MG63 (cell line): ENCODE measurements at places on chromosomes 6 and 20. TPM values are rescaled to one million over a fixed set of nuclear protein-coding genes. Genes with fewer than 3 reads are reported as not detected.

The RPN2 gene
- 359 and 488 TPM in 2 replicates for total RNA-seq

The DDO gene
- total RNA-seq, result 0.22 and 0.89 TPM in 2 replicates

DNA sequence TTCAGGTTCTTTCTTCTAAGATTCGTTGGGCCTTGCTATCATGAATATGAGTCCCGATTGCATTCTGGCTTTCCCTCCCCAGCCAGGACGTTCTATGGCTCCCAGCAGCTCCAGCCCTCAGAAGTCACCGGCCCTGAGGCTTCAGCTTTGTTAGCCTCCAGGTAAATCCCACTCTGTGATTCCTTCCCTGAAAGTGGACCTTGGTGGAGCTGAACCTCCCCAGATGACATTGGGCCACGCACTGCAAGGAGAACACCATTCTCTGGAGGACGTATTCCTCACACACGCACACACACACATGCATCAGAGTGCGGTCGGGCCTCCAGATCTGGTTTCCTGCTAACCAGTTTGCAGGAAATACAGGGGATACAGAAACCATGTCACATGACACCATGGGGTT, 487.3 kb upstream of the CDH4 start:
- DNase-seq, result no peak

DNA sequence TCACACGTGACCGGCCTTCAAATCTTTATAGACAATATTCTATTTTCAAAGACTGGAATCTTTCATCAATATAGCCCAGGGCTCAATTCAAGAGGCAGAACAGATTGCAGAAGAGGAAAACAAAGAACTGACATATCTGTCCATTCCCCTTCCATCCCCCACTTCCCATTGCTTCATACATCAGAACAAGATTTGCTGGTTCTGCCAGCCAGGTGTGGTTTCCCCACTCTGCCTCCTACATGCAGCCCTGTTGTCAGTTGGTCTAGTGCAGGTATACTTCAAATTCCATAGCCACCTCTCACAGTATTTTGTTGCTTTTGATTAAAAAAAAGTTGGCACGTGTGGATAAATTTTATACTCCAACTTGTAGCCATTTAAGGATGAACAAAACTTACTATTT, 174.9 kb downstream of the CD109 start:
- DNase-seq, result no peak

GRCh38 chr20:50282592-50283241, 92.1 kb downstream of the CEBPB start:
- no peak for DNase-seq

- DNase-seq, result no peak
Observed at GRCh38 chr6:52976591-52977035, 18.5 kb downstream of the GSTA4 start.

DNA sequence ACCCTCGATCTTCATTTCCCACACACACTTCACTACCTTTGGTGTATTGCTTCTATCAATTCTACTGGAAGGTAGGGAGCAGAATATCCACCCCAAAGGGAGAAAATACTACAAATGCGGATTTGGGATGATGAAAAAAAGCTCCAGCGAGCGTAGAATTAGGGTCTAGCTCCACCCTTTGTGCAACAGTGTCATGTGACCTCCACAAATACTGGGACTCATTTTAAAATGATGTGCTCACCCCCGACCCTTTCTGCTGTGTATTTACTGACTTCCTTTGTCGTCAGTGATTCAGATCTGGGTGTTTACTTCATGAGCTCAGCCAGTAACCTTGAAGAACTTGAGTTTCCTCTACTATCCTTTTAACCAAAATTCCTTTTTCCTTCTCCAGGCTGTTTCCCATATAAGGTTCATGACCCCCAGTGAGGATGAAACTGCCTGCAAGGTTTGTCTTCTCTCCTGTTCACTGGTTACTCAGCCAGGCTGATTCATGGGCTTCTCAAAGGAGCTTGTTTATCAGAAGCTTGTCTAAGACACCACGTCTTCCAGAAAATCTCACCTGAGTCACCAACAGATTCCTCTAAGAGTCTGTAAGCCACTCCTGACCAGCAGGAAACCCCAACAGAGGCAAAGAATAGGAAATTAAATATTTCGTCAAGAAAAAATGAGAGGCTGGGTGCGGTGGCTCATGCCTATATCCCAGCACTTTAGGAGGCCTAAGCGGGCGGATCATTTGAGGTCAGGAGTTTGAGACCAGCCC, 39.6 kb upstream of the PAX1 start:
- DNase-seq, result no peak

DNA sequence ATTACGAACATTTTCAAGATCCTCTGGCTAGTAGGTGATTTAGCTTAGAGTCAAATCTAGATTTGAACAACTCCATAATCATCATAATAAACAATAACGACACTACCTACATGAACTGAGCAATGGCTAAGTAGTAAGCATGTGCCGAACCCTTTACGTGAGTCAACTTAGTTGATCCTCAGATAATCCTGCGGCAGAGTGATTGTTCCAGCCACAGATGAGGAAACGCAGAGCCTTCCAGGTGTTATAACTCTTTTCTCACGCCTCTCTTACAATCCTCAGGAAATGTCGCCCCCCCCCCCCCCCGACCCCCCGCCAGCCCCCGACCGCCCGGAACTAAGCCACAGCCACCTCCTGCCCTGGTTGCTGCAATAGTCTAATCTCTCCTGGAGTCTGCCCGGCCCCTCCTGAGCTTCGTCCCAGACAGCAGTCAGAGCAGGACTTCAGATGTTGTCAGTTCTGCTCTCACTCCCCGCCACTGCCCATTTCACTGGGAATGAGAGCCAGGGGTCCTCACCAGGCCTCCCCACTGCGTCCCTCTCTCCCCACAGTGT, 141.5 kb upstream of the AGPAT4 start:
- no peak for DNase-seq

- no peak for DNase-seq
Observed at GRCh38 chr20:41242807-41243206, 74.7 kb downstream of the ZHX3 start.

- peak; percentile 30 for DNase-seq
Observed at GRCh38 chr6:148455225-148455624, 112.6 kb downstream of the SASH1 start.

GRCh38 chr20:58056921-58057686, 171.3 kb downstream of the ANKRD60 start:
- no peak for DNase-seq

DNA sequence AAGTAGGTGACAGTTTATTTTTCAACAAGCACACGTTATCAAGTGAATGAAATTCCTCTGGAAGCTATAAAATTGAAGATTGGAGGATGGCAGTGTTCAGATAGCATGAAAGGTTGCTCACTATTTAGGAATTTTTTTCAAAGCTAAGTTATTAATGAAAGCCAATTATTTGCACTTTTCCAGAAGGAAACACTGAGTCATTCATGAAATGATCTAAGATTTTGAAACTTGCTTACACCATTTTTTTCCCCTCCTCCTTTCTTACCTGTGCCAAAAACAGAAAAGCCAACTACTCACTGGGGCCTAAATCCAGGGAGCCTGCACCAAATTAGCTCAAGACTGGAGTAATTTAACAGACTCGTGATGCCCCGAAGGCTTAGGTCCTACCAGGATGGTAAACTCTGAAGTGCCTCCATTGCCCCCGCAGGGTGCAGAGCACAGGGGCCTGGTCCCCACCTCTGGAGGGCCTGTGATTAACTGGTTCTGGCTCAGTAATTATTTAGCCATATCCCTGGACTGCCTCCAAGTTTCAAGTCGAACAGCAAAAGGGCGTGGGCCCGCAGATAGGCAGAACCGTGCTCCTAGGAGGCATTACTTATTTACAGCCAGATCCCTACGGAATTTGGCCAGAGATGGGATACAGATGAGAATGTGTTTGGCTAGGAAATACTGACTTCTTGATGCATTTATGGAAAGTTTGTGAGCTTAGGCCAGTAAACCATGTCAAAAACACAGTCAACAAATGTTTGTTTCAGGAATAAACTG, 28.0 kb upstream of the ZNF217 start:
- peak; percentile 95 for DNase-seq

- DNase-seq, result peak; percentile 96
Observed at GRCh38 chr6:131949909-131950766, 1.0 kb downstream of the CCN2 start.
